ENCODE measurements at places on chromosomes 1 and 21. TPM values are rescaled to one million over a fixed set of nuclear protein-coding genes. Genes with fewer than 3 reads are reported as not detected.

The KRTAP19-1 gene
- total RNA-seq: not detected

The AXDND1 gene
- 0.82 TPM for total RNA-seq

The KCNJ10 gene
- total RNA-seq: not detected

The PIGM gene
- total RNA-seq: 6.1 TPM

The IVL gene
- 0.08 TPM for total RNA-seq

The LUZP1 gene
- total RNA-seq: 38.4 TPM

The SPATA6 gene
- total RNA-seq: 13.4 TPM

The COL6A2 gene
- total RNA-seq: 74.4 TPM

The TRIM33 gene
- 26.1 TPM for total RNA-seq

The GPR89B gene
- 11.3 TPM for total RNA-seq

The CYP4X1 gene
- total RNA-seq: 1.3 TPM

The DLGAP3 gene
- 0.16 TPM for total RNA-seq

The PCAT6 gene
- not detected for total RNA-seq

The ZBTB8A gene
- 1.5 TPM for total RNA-seq

The RNF187 gene
- total RNA-seq: 146 TPM

The CFAP74 gene
- total RNA-seq: not detected

The CR1 gene
- total RNA-seq: not detected

The SERPINC1 gene
- not detected for total RNA-seq

The ITLN2 gene
- 0.15 TPM for total RNA-seq

The NIBAN1 gene
- total RNA-seq: 76.5 TPM

The TSPAN2 gene
- 0.42 TPM for total RNA-seq

The PTAFR gene
- total RNA-seq: 0.16 TPM

The CDK11B gene
- 21.3 TPM for total RNA-seq

The BARHL2 gene
- total RNA-seq: not detected

The SPRR2F gene
- not detected for total RNA-seq
